Nephron progenitor cell (in vitro differentiated cells): ENCODE measurements at places on chromosomes 12 and 14.
A peak's percentile ranks its signal among the peaks of the same experiment; 100 is the strongest.

DNA sequence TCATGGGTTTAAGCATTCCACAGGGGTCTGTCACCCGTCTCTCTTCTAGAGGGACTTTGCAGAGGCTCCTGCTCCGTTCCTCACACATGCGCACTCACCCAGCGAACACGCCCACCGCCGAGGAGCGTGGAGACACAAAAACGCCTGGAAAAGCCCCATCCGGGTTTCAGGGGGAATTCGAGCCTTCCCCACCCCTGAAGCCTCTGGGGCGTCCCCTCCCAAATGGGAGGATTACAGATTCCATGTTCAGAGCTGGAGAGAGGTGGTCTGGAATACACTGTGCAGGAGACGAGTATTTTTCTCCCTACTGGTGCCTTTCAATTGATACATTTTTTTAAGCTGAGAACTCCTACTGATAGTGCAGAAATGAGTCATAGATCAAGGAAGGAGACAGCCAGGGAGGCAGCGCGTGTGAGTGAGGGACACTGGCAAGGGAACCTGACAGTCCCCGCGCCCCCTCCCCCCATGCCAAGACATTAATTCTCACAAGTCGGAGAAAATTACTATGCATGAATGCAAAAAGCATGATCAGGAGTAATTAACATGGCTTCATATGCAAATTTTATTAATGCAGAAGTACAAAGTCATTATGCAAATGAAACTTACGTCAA is 36.9 kb downstream of the BCL11B start:
- peak; percentile 76 for DNase-seq

- DNase-seq: no peak
Measured at GRCh38 chr12:114194956-114195355, 211.0 kb downstream of the TBX5 start.

DNA sequence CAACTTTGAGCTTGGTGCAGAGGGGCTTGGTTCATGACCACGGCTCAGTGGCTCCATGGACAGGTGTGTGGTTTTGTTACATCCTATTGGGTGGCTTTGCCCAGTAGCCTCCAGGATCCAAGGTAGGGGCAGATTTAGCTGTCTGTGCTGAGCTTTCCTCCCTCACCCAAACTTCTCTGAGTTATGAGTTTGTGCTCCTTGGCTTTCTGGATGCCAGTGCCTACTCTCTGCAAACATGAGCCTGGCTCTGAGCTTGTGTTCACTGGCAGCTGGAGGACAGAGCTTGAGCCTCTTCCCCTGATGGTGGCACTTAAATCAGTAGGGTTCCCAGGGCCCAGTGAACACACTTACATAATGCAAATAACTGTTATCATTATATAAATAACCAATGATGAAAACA is 45.3 kb upstream of the HECTD1 start:
- DNase-seq: no peak

DNA sequence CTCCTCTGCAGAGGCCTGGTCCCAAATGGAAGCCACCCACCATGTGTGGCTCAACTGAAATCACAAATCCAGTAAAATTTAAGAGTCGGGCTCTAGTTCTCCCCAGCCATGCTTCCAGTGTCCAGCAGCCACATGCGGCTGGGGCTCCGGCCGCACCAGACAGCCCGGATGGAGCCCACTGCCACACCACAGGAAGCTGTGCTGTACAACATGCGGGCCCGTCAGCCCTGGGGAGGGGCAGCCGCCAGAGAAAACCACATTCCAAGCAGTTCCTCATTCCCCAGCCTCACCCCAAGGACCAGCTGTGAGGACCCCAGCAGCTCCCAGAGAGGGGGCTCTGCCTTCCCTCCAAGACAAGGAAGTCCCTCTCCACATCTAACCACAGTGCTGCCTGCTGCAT is 135.0 kb downstream of the NCOR2 start:
- DNase-seq: no peak

DNA sequence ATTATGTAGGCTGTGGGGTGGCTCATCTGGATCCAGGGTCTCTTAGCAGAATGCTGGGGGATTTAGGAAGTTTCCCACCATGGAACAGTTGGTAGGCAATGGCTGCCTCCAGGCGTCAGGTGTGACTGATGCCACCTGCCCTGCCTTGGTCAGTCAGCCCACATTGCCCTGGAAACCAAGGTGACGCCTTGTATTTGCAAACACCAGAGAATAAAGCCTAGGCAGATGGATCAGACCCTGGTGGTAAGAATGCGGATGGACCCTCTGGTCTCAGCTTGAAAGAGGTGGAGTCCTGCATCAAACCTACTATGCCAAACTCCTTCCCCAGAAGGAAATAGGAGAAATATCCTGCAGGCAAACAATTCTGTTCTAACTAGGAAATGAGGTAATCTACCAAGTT is 38.2 kb downstream of the NCKAP5L start:
- DNase-seq: no peak

DNA sequence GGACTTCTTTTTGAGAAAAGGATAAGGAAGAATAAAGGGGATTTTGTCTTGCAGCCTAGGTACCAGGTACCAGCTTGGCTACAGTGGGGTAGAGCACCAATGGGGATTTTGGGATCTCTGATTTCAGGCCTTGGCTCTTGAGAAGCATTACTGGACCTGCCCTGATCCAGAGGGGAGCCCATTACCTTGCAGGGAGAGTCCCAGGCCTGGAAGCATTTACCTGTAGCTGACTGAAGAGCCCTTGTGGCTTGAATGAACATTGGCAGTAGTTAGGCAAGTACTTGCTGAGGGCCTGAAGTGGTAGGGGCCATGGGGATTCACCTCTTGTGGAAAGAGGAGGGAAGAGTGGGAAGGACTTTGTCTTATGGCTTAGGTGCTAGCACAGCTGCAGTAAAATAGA is 308.2 kb upstream of the FBXO33 start:
- DNase-seq: no peak

DNA sequence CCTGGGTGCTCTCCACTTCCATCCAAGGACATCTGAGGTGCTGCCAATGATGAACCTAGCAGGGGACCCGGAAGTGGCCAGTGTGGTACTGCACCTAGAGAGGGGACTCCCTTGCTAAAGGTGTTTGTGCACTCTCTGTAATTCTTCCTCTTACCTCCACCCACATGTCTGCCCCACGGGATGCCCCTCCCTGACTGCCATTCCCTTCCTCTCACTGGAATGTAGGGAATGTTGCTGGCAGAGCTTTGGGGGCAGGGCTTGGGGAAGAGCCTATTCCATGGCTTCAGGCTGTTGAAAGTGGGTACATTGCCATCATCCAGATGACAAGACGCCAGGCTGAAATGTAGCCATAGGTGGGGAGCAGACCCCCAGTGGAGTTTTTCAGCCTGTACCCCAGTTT is 153.2 kb downstream of the SMOC1 start:
- no peak for DNase-seq

DNA sequence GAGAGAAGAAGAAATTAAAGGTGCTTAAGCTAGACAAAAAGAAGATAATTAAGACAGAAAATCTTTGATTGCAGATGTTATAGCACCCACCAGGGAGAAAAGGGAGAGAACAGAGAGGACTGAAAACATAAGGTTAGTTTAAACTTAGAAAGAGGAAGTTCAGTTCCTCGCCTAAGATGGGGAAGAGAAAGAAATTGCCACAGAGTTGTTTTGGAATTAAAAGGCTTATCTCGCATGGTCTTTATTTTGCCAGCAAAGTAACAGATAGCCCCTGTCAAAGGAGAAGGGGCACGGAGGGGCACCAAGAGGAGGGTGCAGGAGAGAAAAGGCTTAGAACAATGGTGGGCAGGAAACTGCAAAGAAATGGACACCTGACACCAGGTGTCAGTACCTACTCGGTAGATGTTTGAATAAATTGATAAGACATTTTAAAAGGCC is 17.8 kb upstream of the OXA1L start:
- DNase-seq: no peak

DNA sequence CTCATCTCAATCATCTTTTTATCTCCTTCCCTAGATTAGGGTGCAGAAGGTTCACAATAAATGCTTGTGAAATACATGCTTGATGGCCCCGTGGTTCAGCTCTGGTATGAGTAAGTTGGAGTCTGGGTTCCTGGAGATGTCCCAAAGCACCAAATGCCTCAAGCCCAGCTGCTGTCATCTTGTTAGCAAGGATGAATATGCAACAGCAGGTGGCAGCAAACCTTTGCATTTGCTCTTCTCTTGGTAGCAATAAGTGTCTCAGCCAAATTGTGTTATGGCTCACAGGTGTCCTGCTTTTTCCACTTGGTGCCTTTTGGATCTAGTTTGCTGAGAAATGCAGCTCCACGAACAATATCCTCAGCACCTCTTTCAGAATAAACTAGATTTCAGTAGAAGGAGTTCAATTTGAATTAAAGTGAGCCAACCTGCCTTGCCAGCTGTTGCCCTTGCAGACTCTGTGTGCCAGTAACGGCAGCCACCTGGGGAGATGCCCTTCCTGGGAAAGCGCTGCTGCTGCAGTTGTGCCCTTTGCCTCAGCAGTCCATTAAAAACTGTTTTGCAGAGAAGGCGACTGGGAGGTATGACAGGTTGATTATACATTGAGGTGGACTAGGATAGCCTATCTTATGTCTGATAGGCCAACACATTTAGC is 417.3 kb downstream of the SNAPC1 start:
- peak; percentile 55 for DNase-seq

DNA sequence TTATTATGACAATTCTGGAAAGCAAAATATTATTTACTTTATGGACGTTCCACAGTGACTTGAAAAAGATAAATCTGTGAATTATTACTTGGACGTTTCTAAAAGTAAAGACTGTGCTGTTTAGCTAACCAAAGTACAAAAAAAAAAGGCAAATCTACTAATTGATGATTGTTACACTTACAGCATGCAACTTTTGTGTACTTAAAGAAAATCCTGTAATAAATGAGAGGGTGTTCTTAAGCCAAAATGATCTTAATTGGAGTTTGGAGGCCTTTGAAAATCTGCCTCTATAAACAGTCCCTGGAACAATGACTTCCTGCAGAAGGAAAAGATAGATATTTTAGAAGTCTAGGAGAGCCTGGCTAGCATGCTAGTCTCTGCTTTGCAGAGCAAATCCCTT is 434.0 kb upstream of the SYT1 start:
- DNase-seq: no peak

DNA sequence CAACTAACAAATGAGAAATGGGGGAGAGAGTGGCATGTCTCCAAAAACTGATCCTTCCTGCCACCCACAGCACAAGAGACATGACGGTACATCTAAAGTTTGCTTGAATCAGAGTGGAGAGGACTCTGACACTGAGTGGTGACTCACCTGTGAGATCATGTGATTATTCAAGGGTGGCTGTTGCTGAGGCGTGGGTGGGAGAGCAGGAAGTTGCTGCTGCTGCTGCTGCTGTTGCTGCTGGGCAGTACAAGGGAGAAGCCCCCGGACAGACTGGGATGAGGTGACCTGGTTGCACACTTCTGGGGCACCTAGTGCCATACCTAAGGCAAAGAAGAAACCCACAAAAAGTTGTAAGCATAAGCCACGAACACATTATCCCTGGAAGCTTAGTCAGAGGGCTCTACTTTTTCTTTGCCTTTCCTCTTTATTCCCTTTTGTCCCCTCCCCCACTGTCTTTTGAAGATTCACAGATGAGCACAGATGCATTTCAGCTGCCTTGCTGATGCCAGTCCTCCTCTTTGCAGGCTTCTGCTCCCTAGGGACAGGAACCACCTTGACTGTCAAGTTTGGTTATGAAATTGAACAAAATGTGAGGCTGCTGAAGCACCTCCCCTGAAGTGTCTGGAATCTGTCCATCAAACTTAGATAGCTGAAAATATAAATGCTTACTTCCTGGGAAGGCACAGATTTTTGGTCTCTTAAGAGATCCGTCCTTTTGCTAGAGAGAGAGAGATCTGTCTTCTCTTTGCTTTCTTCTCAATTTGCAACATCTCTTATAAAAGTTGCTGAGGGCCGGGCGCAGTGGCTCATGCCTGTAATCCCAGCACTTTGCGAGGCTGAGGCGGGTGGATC is 29.4 kb upstream of the STAC3 start:
- no peak for DNase-seq

DNA sequence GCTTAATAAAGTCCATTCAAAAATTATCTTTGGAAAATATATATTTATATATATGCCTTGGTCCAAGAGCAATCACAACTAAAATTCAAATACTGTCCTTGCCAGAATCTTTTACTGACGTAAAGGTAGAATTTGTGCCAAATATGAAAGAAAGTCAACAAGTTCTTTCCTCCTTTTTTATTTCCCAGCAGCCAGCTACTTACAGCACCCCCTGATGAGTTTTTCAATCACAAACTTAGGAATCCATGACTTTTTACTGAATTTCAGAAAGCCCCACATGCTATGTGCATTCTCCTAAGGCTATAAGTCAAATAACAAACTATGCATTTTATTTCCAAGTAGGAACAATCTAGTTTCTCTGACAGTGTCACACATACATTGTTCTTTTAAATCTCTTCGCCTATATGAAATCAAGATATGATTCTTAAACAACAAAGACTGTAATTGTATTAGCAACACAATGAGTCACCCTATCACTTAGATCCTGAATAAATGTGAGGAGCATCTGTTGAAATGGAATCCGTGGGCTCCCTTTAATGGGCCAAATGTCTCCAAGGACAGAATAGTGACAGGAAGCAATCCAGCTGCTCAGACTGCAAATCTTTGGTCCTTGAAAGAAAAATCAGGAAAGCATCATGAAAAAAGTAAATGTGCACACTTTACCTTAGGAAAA is 271.4 kb downstream of the DUSP6 start:
- DNase-seq: no peak

GRCh38 chr14:74464785-74465184 is 28.3 kb downstream of the NPC2 start:
- no peak for DNase-seq

DNA sequence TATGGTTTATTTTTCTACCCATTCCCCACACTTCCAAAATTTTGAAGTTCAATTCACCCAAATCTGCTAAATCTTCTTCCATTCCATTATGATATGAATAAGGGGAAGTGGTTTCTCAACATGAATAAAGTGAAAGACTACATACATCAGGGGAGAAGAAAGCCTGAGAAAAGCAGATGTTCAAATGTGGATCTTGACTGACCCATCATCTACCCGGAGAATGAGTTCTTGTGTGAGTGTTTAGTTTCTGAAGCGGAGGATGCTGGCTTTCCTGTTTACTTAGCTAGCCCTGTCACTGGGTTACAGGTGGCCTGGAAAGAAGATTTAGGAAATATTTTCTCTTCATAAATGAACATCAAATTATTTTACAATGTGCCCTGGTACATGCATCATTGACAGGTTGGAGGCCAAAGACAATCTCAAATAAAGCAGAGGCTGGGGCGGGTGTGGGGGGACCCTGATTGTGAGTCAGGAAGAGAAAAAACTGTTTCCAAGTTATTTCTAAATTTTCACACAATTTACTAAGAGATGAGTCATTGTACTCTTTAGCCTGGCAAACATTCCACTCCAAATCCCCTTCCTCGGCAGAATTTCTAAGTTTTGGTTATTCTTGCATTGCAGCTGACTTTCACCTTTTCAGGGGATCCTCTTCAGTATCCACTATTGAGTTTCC is 135.6 kb downstream of the SLC25A21 start:
- DNase-seq: no peak

GRCh38 chr14:99346470-99347080 is 74.6 kb upstream of the BCL11B start:
- DNase-seq: no peak

GRCh38 chr14:32438517-32438916 is 109.4 kb downstream of the AKAP6 start:
- DNase-seq: no peak

GRCh38 chr12:126182619-126183236 is 1117.5 kb downstream of the AACS start:
- DNase-seq: no peak
